ENCODE measurements at places on chromosomes 12 and 14.

DNA sequence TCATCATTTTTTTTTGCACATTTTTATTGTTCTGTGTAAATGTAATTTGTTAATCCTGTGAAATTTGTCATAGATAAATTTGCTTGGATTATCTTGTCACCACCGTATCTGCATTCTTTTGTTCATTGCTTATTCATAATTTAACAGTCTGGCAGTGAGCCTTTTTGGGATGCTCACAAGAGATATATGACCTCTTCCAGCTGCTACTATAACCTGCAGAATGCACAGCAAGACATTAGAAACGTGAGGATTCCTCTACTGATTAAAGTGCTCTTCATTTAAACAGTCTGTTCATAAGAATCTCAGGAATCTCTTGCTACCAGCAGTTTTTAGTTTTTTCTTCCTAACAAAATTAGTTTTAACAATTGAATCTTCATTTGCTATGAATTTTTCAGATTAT is 9.1 kb downstream of the NPAS3 start:
- no peak for DNase-seq

- no peak for DNase-seq
These were observed 507 bp downstream of the AHSA1 start for GRCh38 chr14:77458249-77458950.

GRCh38 chr12:99920353-99920960 is 64.3 kb downstream of the ANKS1B start:
- no peak for DNase-seq

DNA sequence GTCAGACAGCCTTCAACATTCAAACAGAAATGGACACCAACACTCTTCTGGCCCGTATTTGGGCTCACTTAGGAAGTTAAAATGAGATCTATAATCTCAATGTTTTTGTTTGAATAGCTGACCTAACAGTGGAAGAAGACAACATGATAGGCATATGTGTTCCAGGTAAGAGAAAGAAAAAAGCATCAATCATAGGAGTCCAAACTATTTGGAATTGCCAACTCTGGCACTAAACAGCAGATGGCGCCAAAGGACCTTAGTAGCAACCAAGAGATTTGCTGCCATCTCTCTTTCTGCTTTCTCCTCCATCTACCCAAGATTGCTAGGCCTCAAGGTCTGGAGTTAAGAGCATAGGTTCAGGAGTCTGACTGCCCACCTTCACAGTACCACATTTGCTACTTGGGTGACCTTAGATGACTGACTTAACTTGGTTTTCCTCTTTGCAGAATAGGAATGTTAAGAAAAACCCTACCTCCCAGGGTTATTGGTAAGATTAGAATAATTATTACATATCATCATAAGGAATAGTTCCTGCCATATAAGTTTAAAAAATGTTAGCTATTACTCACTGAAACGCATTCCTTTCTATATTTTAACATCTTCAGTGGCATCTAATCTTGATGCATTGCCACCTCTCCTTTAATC is 30.2 kb downstream of the PEX5 start:
- DNase-seq, result no peak

GRCh38 chr12:53048780-53049401 is 974 bp upstream of the TNS2 start:
- DNase-seq, result no peak

DNA sequence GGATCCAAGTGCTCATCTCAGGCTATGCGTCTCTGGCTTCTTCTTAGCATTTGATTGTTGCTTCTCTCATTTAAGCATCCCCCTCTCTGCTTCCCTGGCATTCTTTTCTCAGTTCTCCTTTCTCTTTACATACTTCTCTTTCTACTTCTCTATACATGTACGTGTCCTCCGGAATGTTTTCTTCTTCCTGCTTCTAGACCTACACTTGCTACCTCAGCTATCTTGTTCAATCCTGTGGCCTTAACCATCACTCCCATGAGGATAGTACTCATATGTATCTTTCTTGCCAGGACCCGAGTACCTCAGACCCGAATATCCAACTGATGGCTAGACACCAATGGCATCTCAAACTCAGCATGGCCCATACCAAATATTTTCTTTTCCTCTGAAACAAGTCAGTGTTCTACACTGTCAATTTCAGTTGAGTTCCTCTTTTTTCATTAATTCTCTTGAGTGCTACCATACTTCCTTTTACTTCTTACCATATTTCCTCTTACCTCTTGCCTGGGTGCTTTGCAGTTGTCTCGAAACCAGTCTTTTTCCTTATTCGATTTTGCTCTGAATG is 115.1 kb upstream of the SLC38A2 start:
- DNase-seq, result no peak

DNA sequence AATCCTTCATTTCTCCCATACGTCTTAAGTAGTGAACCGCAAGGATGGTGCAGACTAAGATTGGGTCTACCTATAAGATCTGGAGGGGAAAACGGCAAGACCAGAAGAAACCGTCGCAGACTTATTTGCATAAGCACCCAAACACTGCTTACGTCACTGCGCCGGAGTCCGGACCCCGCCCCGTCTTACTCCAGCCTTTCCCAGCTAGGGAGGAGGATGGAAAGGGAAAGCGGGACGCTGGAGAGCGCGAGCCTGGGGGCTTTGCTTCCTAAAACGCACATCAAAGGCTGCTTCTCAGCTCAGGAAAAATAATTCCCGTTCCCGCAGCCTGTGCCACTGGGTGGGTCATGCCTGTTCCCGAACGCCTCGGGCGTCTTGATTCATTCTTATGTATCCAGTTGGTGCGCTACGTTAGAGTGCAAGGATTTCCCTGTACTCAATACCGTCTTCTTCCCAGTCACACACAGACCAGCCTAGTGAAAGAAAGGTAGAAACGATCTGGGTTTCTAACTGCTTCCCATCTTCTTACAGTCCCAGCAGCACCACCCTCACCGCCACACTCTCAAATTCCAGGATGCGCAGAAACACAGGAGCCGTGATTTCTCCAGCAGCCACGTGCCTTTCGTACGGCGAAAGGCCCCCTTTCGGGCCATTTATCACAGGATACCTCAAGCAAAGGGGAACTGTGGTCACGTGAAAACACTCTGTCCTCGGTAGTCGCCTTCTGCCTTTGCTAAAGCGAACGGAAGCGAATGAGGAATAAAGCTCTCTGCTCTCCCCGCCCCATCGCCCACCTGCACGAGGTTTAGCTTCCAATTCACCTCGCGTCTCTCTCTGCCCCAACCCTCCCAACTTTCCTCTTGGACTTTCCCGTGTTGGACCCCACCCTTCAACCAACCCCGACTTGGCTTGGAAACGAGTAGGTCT is 1.1 kb downstream of the SLC6A15 start:
- no peak for DNase-seq

DNA sequence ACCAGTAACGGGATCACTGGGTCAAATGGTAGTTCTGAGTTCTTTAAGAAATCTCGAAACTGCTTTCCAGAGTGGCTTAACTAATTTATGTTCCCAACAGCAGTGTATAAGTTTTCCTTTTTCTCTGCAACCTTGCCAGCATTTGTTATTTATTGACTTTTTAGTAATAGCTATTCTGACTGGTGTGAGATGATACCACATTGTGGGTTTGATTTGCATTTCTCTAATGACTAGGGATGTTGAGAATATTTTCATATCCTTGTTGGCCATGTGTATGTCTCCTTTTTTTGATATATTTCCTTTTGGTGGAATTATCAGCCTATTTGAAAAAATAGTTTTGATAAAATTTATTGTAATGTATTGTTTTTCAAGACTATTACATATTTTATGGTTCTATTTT is 701.2 kb upstream of the FBXO33 start:
- DNase-seq, result no peak

DNA sequence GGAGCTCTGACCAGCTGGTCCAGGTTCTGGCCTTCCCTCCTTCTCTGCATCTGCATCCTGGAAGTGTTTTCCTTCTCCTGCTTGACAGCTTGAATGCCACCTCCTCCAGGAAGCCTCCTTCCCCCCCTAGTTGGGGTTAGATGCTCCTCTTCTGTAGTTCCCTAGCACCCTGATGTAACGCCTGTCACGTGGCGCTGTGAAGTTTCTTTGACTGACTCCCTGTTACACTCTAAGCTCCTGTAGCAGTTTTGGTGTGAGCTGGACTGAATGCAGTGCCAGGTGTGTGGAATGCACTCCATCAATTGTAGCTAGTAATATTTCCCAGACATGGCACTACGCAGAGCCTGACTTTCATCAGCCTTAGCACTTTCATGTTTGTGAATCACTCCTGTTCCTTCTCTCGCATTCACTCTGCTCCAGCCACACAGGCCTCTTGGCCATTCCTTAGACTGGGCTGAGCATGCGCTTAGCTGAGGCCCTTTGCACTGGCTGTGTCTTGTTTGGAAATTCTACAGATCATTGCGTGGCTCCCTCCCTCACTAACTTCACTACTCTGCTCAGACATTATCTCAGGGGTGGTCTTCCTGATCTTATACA is 2.1 kb upstream of the FAIM2 start:
- DNase-seq, result no peak

DNA sequence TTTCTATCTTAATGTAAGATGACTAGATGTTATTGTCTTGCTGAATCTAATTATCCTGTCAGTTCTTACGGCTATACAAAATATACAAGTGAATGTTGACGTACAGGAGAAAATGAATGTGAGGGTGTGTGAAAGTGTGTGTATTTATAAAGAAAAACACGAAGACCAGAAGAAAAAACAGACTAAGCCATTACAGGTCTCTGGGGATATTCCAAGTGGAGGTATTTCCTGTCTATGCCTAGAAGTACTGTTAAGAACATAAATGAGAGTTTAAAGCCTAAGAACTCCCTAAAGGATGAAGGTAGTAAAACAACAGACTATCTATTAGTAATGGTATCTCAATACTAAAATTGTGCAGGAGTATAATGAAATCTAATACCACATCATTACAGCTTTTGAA is 7.6 kb downstream of the MDM1 start:
- DNase-seq, result no peak

DNA sequence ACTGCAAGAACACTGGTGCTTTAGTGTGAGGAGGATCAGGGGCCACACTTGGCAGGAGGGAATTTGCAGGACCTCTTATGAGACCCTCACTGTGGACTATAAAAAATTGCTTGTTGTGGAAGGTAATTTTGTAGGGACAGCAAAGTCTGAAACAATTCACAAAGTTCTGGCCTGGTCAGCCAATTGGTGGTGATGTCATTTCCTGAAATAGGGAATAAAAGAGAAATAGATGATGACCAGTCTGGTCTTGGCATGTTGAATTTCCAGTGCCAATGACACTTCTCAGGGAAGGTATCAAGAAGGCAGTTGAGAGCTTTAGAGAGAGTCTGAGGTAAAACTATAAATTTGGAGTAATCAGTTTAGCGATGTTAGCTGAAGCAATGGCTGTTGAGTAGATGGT is 129.3 kb upstream of the LMNTD1 start:
- no peak for DNase-seq

- DNase-seq, result no peak
These were observed 2.9 kb upstream of the FAR2 start for GRCh38 chr12:29146196-29146595.

- no peak for DNase-seq
These were observed 331.7 kb downstream of the TMEM121 start for GRCh38 chr14:105857826-105858675.

DNA sequence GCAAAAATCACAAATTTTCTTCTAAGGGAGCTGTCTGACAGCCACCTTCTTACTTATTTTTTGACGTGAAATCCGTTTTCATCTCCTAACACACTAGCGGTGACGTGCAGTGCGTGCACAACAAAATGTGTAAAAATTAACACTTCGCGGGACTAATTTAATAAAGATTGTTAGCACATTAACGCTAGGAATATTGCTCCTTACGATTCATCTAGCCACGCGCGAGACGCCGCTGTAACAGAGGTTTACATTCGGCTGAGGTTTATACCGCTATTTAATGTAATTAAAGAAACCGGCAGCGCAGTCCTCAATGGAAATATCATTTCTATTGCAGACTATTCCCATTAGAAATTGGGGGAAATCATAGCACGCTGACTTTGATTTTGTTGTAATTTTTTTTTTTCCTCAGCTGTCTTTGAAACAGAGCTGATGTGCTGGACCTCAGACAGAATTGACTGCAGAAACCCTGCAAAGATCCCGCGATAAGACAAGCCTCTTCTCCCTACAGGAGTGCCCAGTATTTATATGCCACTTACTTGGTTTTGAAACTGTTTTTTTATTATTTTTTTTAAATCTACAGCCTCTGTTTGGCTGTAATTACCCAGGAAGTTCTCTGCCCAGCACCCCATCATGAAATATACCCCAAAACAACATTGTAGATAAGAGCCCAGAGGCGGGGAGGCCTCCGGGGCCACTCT is 31.2 kb downstream of the BCL11B start:
- DNase-seq, result no peak

DNA sequence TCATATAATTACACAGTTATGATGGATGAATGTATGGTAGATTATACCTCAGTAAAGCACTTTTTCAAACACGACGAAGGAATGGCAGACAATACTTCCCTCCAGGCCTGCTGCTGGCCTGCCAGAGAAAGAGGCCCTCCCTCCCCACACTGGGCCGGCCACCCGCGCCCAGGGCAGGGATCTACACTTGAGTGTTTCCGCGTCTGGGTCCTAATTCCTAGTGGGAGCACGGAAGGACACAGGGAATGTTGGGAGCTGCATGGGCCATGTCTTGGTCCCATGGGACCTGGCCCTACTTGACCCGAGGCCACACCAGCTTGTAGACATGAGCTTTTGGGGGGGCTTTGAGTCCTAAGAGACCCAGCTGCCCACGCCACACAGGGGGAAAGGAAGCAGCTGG is 52.0 kb downstream of the STX2 start:
- DNase-seq, result no peak
